ENCODE measurements at places on chromosomes 7 and 10.

GRCh38 chr7:18467011-18467410 is 28.5 kb upstream of the HDAC9 start:
- no peak for DNase-seq

DNA sequence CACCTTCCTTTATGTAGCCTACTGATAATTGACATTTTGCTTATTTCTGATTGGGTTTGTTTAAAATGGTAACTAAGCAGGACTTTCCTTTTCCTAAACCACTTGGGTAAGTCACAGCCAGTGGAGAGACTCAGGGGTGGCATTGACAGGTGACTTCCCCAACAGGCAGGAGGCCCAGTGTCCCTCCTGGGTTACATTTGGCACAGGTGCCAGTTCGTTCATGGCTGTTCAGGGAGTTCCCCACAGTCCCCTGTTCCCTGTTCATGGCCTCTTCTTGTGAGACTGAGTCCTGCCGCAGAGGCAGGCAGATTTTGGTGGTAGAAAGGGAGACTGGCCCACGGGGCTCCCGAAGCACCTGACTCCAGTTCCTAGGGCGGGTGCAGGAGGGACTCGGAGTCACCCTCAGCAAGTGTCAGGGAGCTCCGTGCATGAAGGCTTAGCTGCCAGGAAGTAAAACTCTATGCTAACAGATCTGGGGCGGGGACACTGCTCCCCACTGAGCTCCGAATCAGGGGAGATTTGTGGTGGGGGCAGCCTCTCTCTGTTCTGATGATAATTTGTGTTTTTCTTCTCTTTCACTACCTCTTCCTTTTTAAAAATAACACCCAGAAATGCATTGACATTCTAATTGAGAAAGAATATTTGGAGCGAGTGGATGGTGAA is 84.1 kb downstream of the EZH2 start:
- DNase-seq: no peak

DNA sequence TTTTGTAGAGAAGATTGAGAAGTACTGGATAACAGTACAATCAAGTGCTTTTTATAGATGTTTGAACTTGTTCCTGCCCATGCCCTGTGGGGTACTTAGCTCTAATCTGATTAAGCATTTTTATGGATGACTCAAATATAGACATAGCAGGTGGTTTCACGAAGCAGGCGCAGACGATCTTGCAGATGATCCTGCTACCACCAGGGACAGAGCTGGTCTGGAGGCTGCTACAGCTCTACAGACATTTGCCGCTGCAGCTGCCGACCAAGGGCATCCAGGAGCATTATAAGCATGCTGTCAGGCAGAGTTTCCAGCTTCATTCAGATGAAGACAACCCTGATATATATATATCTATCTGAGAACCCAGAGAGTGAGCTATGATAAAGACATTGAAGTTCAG is 650.4 kb downstream of the NXPH1 start:
- DNase-seq: no peak

DNA sequence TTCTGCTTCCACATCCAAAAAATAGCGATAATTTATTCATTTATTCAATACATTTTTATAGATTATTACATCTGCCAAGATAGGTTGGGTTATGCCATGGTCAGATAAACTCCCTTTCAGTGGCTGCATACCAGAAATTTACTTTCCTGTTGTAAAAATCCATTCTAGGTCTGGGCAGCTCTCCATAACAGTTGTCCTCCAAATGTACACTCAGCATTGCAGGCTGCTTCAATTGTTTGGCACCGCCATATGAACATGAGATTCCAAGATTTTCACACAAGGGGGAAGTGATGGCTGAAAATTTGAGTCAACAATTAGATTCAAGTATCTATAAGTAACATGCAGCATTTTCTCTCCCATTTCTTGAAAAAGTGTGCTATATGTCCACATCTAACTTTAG is 568.7 kb downstream of the ETV1 start:
- DNase-seq: no peak

- no peak for DNase-seq
Measured at GRCh38 chr10:129120441-129120840, 346.6 kb upstream of the MGMT start.

GRCh38 chr10:122669045-122669444 is 30.6 kb downstream of the C10orf120 start:
- no peak for DNase-seq

- DNase-seq: peak; percentile 42
Measured at GRCh38 chr10:80196270-80196949, 8.9 kb downstream of the ANXA11 start.

- peak; percentile 87 for DNase-seq
Measured at GRCh38 chr10:93379731-93380575, 102.2 kb downstream of the MYOF start.

GRCh38 chr10:99234041-99234790 is 1.4 kb downstream of the HPSE2 start:
- peak; percentile 14 for DNase-seq

GRCh38 chr10:82089327-82089726 is 214.3 kb downstream of the NRG3 start:
- DNase-seq: no peak

- no peak for DNase-seq
Measured at GRCh38 chr7:44987996-44988395, 9.2 kb upstream of the MYO1G start.

GRCh38 chr7:12635830-12636229 is 51.6 kb upstream of the ARL4A start:
- DNase-seq: no peak

- DNase-seq: no peak
Measured at GRCh38 chr10:126101325-126101724, 205.0 kb downstream of the FANK1 start.

DNA sequence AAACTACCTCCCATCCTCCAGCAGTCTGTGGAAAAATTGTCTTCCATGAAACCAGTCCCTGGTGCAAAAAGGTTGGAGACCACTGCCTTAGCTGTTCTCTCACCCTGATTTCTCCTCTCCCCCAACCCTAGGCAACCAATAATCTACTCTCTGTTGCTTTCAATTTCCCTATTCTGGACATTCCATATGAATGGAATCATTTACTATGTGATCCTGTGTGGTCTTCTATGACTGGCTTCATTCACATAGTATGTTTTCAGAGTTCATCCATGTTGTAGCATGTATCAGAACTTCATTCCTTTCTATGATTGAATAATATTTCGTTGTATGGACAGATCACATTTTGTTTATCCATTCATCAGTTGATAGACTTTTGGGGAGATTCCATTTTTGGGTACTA is 38.3 kb upstream of the DLG5 start:
- DNase-seq: no peak

GRCh38 chr10:116848944-116849247 is 403 bp upstream of the ENO4 start:
- no peak for DNase-seq

DNA sequence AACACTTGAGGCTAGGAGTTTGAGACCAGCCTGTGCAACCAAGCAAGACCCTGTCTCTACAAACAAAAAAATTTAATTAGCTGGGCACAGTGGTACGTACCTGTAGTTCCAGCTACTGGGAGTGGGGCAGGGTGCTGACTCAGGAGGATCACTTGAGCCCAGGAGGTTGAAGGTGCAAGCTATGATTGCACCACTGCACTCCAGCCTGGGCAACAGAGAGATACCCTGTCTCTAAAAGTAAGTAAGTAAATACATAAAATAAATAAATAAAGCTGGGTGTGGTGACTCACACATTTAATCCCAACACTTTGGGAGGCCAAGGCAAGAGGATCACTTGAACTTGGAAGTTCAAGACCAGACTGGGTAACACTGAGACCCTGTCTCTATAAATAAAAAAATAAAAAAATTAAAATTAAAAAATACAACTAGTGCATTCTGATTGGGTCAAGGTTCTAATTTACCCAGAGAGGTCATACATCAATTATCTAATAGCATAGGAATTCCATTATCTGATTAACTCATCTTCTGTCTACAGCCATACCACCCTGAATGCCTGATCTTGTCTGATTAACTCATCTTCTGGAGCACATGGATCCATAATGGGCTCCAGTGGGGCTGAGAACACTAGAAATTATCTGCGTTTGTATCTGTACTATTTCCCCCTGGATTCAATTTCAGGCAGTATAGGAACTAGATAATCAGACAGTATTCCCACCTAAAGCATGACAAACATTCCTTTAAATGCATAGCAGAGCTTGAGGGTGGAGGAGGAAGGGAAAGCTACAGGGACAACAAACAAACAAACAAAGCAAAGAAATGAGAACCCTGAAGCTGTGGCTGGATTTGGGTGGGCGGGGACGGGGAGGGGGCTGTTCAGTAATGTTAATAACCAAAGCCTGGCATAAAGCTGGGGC is 21.0 kb upstream of the HILPDA start:
- no peak for DNase-seq

GRCh38 chr7:91824201-91824600 is 56.3 kb downstream of the MTERF1 start:
- DNase-seq: no peak

DNA sequence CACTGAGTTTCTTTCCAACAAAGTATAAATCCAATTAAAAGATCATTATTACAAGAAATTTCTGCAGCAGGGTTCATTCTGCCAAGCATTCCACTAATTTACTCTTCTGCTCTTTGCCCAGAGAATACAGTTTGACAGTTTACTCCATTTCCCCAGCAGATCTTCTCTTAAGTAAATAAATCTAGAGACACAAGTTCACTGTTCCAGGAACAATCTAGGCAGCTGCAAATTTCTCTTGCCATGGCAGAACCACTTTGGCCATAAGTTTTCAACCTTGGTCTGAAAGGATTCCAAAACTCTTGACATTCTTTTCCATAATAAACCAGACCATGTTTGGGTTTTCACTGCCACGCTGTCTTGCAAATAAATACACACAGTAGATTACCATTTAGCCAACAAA is 11.5 kb downstream of the RGS10 start:
- no peak for DNase-seq

- DNase-seq: no peak
Measured at GRCh38 chr10:131233611-131234258, 77.8 kb downstream of the TCERG1L start.

GRCh38 chr7:141511676-141512396 is 39.4 kb upstream of the AGK start:
- DNase-seq: no peak

DNA sequence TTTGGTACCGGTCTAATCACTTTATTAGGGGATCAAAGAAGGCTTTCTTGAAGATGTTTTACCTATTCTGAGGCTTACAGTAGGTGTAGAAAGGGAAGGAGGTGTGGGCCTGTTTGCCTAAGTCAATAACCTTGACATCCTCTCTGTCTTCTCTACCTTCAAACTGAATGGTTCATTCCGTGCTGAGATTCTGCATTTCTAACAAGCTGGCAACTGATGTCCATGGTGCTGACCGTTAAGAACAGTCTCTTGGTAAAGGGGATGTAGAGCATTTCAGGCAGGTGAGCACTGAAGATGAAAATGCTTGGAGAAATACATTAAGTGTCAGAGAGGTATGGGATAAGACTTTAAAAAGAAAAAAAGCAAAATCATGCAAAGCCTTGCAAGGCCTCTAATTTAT is 51.5 kb upstream of the DGKB start:
- no peak for DNase-seq

GRCh38 chr10:46537309-46537708 is 19.1 kb downstream of the GPRIN2 start:
- no peak for DNase-seq

DNA sequence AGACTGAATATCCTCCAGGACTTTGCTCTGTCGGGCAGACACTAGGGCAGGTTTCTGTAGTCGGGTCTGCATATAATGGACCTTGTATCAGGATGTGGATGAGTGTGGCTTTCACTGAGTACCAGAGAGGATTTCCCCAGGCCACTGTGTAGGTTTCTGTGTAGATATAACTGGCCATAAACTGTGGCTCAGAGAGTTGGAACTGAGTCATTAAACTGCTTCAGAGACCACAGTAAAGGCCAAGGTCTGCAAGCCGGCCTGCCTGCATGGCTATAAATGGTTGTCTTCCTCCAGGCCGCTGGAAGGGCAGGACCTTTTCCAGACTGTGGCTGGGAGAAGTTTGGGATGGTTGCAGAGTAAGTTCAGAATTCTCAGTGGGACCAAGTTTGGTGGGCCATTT is 16.9 kb downstream of the ZNF92 start:
- peak; percentile 24 for DNase-seq

DNA sequence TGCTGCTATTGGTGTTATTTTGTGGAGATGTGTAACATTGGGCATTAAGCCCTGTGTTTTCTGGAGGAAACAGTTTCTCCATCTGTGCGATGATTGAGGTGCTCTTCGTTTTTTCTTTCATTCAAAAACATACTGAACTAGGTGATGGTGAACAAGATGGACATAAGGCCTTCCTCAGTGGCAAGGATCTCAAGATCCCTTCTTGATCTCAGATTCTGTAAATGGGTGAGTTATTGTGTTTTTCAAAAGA is 759 bp upstream of the ELAPOR2 start:
- no peak for DNase-seq

GRCh38 chr10:104056619-104057273 is 28.9 kb downstream of the COL17A1 start:
- DNase-seq: no peak

DNA sequence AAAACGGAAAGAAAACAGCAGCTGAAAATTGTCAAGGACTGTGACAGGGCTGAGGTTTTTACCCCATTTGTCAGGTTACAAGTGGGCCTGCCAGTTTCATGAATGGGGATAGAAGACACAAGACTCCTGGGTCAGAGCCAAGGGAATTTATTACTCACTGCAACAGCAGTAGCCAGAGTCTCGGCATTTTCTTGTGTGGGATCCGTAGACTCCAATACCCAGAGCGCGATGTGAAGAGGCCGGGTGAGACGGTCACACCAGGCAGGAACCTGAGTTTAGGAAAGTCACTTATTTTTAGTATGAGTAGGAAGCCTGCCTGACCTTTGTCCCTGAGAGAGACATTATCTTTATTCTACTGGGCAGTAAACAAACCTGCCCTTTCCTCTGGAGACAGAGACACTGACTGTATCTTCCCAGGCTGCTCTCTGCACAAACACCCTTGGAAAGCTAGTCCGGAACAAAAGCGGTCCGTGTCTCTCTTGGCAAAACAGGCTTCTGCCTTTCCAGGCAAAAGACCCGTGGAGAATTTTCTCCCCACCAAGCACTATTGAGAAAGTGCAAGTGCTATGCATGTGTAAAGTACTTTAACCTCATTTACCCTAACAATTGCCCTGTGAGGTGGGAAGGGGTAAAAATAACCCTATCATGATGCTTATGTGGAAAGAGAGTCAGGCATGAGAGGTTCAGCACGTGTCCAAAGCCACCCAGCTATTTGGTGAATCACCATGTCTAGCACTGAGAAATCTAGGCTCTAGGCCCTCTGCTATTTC is 58.4 kb downstream of the JCAD start:
- DNase-seq: peak; percentile 83

DNA sequence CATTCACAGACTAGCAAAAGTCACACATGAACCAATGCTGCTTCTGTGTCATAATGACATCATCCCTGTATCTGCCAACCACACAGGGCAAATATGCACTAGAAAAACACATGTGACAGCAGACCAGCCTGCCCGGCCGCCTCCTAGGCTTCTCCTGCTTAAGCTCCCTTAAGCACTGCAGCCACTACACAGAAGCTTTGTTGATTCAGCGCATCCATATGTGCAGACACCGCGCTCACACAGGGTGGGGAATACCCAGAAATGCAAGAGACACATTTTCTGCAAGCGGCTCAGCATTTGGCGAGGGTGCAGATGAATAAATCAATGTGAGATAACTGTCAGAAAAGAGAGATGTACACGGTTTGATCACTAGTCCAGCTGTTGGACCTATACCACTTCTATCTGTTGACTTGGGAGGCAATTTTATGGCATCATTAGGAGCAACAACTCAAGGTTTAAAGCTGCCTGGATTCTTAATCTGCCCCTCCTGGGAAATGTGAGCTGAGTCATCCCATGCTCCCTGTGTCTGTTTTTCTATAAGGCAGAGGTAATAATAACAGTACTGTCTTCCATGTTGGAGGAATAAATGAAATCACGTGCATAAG is 33.4 kb downstream of the CPXM2 start:
- DNase-seq: peak; percentile 1
